ENCODE measurements at places on chromosomes 11 and 22.

GRCh38 chr22:43974028-43974545, 18.8 kb downstream of the SAMM50 start:
- DNase-seq: no peak

- DNase-seq: no peak
Observed at GRCh38 chr11:27857588-27857987, 157.3 kb upstream of the BDNF start.

GRCh38 chr11:69301455-69302401, 7.8 kb downstream of the MYEOV start:
- no peak for DNase-seq

- no peak for DNase-seq
Observed at GRCh38 chr11:32065865-32066629, 24.8 kb upstream of the RCN1 start.

GRCh38 chr11:12769834-12770345, 95.7 kb downstream of the TEAD1 start:
- DNase-seq: no peak

DNA sequence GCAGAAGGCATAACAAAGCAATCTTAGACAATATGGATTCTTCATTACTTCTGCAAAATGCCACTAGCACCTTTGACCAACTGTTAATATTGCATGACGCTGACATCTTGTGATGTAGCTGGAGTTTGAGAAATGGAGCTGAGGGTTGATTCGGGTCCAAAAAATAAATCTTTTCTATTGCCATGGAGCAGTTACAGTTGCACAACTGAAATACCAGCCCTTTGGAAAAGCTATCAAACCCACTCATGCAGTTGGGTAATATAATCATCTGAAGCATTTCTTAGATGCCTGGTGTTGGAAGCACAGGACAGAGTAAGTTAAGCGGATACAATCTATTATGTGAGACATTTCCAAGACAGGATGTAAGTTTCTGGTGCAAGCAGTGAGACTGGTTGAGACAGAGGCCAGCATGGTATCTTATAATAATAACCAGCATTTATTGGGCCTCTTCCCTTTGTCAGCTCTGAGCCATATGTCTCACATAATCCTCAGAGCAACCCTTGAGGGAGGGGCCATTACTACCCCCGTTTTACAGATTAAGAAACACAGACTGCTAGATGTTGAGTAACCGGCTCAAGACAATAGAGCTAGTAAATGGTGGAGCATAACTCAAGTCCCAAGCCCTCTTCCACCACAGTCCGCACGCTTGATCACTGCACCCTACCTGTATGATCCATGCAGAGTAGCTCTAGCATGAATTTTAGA, 74.9 kb upstream of the CAPRIN1 start:
- DNase-seq: no peak

DNA sequence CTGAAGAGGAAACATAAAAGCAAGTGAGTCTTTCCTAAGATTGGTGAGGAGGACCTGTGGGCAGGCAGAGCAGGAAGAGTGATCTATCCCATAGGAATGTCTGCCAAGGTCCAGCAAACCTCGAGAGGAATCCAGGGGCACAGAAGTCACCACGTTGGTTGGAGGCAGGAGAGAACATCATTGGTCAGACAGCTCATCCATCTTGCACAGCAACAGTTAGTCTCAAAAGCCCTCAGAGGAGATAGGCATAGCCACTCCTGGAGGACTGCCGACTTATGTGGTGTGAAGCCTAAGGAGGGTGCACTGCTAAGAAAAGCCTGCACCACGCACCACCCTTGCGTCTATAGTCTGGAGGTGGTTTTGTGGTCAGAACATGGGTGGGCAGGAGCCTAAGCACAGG, 109.1 kb downstream of the RASSF10 start:
- no peak for DNase-seq

GRCh38 chr11:80559942-80560341, 1119.1 kb upstream of the TENM4 start:
- no peak for DNase-seq

DNA sequence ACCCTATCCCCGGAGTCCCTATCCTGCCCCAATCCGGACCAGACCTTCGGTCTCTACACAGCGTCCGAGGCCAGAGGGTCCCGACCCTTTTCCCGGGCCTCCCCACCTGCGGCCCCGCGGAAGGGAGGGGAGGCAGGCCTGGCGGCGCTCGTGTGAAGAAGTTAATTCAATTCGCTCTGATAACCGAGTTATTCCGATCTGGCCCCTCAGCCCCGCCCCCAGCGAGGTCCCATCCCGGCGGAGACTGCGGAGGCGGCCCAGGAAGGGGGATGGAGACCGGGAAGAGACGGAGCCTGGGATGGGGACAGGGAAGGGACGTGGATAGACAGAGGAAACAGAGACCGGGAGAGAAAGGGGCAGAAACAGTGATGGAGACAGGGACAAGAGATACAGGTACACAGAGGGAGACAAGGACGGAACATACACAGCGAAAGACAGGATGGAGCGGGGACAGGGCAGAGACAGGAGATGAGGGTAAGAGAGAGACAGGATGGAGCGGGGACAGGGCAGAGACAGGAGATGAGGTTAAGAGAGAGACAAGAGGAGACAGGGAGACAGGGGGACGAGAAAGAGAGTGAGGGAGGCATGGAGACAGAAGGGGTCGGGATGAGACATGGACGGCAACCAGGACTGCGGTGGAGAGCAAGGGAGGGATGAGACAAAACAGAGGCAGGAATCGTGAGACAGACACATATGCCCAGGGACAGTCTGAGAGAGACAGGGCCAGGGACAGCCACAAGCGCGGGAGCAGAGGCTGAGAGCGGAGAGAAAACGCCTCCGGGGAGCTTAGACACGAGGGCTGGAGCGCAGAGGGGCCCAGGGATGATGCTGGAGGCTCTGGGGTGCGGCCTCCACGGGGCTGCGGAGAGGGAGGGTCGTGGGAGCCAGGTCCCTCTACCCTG, 636 bp upstream of the PHOX2A start:
- no peak for DNase-seq

GRCh38 chr11:54558919-54559318, 44.9 kb downstream of the OR4C46 start:
- no peak for DNase-seq

GRCh38 chr11:69969890-69970784, 108.0 kb upstream of the ANO1 start:
- no peak for DNase-seq

DNA sequence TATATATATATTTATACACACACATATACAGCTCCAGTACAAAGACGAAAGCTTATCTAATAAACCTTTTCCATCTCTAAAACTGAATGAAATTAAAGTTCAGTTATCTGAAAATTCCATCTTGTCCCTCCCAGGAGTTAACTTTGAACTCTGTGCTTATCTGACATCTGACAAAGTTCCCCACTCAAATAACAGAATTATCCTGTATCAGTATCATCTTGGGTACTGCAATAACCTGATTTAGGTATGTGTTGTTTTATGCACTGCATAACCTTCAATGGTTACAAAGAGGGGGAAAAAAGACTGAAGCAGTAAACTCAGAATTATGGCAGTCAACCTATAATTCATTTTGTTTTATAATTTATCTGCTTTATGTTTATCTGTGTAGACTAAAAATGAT, 96.6 kb downstream of the SGSM3 start:
- no peak for DNase-seq

- no peak for DNase-seq
Observed at GRCh38 chr22:17336061-17336460, 33.2 kb upstream of the CECR2 start.

GRCh38 chr11:75492181-75492820, 33.4 kb downstream of the GDPD5 start:
- no peak for DNase-seq

GRCh38 chr11:19072464-19072863, 11.9 kb upstream of the MRGPRX2 start:
- no peak for DNase-seq

GRCh38 chr11:10414659-10415058, 40.4 kb upstream of the AMPD3 start:
- no peak for DNase-seq

GRCh38 chr11:25943777-25944661, 387.9 kb upstream of the ANO3 start:
- no peak for DNase-seq

GRCh38 chr11:134460062-134460561, 48.1 kb upstream of the B3GAT1 start:
- DNase-seq: no peak

DNA sequence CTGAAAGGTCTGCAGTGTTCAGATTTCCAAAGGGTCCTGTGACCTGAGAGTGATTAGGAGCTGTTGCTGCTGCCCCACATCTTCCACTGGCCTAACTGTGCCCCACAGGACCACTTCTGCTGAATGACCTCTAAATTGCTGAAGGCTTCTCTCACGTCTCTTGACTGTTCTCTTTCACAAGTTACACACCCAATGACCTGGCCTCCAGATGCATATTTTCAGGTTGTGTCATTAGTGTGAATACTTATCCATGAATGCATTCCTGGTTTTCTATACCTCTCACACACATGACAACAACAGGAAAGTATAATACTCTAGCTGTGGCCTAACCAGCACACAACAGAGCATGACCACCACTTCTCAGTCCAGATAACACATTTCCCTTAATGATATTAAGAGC, 15.4 kb downstream of the PRR14L start:
- DNase-seq: no peak

DNA sequence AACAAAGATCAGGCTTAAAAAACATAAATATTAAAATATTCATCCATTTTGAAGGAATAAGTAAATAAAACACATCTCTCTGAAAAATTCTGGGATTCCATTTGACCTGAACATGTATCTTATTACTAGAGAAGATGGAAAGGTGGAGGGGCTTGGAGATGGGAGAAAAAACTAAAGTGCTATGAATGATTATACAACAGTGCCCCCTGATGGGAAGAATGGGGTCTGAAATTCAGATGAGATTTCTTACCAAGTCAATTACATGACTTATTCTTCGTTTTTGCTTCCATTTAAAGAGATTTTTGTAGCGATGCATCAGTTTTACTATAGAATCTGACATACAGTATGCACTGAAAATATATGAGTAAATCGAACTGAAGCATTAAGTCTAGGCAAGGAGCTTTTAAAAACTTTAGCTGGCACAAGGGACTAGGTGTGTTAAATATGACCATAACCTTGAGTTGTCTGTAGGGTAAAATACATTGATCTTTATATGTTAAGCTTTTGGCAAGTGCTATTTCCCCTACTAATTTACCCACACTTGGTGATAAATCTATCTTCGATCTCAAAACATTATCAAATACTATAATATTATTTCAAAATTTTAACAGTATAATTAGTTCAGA, 718.8 kb downstream of the CNTN5 start:
- peak; percentile 14 for DNase-seq

GRCh38 chr11:109695696-109696095, 273.7 kb downstream of the C11orf87 start:
- no peak for DNase-seq

DNA sequence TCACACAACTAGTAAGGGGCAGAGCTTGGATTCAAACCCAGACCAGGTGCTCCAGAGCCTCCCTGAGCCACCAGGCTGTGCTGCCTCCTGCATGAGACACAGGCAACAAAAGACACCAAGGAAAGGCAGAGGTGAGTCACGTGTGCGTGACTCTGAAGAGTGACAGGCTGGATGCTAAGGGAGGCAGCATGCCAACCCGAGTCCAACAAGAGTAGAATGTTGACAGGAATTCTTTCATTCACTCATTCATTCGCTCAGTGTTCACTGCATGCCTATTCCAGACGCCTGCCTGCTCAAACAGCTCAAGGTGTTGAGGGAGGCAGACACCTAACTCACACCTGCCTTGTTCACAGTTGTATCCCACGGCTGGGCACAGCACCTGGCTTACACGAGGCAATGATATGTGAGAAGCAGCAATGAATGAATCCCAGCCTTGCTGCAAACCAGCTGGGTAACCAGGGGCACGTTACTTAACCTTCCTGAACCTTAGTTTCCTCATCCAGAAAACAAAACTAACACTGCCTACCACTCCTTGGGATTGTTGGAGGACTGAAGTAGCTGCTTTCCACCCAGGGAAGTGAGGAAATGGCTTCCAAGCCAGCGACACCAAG, 73.8 kb upstream of the ARFGAP3 start:
- DNase-seq: no peak

DNA sequence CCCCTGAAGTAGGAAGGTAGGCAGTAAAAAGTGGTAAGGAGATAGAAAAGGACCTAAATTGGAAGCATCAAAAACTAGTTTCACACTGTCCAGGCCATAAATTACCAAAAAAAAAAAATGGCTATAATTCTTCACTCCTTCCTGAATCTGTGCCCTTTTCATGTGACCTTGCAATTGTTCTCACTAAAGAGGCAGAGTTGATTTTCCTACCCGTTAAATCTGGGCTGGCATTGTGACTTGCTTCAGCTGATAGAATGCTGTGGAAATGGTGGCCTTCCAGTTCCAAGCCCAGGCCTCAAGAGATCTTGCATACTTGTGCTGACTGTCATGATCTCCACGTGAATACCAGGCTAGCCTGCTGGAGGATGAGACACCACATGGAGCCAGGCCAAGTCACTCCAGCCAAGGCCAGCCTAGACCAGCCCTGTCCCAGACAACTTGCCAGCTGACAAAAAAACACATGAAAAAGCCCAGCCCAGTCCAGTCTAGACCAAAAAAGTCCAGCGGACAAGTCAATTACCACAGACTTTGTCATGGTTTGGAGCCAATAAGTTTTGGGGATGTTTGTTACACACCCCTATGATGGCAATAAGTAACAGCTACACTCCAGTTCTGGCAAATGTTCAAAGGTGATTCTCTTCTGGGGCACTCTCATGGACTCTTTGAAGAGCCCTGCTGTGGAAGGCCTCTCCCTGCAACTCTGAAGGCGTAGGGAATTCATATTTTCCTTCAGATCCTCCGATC, 51.4 kb upstream of the NUP50 start:
- no peak for DNase-seq

- no peak for DNase-seq
Observed at GRCh38 chr22:19051381-19052072, 70.7 kb downstream of the DGCR2 start.

DNA sequence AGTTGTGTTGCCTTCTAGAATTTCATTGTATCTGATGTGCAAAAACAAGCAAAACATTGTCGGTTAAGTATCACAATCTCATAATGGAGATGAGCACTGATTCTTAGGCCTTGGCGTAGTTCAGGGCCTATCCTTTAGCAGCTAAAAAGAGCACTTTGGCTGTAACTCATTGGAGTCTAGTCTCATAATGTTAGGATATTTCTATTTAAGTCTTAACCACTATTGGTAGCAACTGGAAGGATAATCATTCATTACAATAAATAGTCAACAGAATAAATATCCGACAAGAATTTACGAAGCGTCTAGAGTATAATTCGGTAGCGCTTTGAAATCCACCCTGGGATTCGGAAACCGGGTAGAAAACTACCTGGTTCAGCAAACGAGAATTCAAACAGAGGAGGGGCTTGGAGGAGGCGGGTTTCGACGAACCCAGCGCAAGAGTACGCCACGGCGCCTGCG, 461 bp upstream of the EED start:
- DNase-seq: peak; percentile 70
